ENCODE measurements at places on chromosomes 2 and 18.
A peak's percentile ranks its signal among the peaks of the same experiment; 100 is the strongest.

DNA sequence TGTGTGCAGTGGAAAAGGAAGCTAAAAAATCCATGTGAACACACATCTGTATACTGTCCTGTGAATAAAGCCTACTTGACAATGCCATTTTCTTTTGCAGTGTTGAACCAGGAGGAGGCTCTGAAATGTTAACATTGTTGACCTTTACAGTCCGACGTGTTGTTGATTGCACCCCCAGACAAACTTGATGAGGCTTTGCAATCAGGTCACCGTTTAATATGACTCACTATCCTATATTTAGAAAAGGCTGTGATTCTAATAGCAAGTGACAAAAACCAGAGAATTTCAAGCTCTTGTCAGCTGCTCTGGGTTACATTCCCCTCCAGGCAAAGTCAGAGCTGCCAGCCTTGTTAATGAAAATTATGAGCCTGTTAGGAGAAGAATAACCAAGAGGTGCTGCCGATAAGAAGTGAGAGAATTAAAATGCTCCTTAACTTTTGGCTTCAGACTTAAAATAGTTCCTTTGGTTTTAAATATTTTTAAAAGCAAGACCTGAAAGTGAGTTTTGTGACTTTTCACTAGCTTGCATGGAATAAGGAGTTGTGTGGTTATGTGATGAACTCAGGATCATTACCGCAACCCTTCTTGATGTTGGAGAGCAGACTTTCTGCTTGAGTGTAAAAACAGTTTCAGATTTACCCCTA is 162.1 kb downstream of the QPCT start:
- no peak for DNase-seq

GRCh38 chr2:144364944-144365738 is 154.8 kb downstream of the ZEB2 start:
- no peak for DNase-seq

- no peak for DNase-seq
These were observed 68.8 kb downstream of the UNC80 start for GRCh38 chr2:209840434-209840833.

GRCh38 chr18:577643-578375 is 2.4 kb upstream of the CETN1 start:
- DNase-seq = no peak

DNA sequence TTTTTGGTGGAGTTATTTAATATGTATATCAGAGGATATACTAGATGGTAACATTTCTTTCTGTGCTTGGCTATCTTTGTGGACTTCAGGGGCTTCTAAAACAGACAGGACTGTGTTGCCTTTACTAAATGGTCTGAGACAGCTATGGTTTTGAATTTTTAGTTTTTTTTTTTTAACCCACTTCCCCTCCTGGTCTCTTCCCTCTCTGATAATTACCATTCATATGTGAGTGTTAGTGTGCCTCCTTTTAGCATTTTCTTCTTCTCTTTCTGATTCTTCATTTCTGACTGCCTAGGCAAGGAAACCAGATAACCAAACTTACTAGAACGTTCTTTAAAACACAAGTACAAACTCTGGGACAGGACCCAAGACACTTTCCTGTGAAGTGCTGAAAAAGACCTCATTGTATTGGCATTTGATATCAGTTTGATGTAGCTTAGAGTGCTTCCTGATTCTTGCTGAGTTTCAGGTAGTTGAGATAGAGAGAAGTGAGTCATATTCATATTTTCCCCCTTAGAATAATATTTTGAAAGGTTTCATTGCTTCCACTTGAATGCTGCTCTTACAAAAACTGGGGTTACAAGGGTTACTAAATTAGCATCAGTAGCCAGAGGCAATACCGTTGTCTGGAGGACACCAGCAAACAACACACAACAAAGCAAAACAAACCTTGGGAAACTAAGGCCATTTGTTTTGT is 52.7 kb downstream of the SMAD4 start:
- no peak for DNase-seq

DNA sequence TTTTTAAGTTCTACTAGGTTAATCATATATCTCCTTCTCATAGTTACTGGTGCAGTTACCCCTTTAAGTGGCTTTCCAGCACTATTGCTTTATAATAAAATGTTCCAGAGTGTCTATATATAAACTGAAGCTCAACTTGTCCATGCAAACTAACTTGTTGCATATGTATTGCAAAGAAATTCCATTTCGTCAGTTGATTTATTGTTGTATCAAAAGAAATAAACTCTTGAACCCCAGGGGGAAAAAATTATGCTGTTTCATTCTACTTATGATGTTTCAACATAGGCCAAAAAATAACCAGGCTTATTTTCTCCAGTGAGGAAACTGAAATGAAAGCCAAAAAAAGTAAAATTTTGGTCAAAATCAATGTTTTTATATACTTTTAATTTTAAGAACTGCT is 491.9 kb downstream of the NR4A2 start:
- DNase-seq = no peak

DNA sequence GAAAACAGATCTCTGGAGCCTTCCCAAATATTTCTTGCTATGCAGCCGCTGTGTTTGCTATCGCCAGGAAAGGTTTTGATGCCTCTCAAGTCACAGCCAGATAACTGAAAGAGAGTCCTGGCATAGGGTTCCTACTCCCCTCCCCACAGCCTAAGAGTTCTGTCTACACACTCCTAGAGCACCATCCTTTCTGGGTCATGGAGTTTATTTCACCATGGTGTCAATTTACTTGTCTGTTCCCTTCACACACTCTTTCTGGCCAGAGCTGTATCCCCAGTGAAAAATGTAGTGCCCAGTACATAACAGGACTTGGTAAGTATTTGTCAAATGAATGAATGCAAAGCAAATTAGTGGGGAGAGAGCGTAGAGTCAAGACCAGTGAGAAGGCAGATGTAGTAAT is 185.3 kb downstream of the HAUS1 start:
- no peak for DNase-seq

GRCh38 chr2:99600981-99601651 is 111.3 kb upstream of the REV1 start:
- DNase-seq = no peak

GRCh38 chr2:39734445-39734844 is 44.6 kb downstream of the THUMPD2 start:
- DNase-seq = no peak

- no peak for DNase-seq
These were observed 156.4 kb upstream of the KYNU start for GRCh38 chr2:142721015-142721414.

- DNase-seq = peak; percentile 24
These were observed 32.8 kb downstream of the TTC32 start for GRCh38 chr2:19868701-19869580.

DNA sequence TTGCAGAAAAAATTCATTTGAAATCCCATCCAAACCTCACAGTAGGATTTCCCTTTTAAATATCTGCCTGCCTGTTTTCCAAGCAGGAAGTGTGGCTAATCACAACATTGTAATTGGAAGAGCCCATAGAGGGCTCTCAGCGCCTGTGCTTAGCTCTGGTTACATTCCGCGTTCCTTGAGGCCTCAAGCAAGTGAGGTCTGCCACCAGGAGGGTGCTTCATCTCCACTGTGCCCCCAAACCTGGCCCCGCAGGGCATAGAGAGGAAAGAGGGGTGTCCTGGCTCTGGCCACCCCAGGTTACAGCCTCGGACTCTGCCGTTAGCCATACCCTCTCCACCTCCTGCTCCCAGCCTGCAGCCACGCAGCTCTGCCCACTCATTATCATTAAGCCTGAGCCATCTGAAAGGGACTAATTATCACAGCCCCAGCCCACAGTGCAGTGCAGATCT is 214.8 kb downstream of the SP3 start:
- no peak for DNase-seq

DNA sequence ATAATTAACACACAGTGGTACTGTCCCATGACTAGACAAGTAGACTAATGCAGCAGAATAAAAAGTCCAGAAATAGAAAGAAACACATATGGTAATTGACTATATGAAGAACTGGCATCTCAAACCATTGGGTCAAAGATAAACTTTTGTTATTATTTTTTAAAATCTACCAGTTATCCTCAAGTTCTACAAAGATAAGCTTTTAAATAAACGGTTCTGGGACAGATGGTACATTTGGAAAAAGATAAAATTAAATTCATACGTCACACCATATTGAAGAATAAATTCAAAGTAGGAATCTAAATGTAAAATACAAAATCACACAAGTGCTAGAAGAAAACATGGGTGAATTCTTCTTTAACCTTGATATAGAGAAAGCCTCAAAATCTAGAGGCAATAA is 37.6 kb upstream of the PLEKHM3 start:
- no peak for DNase-seq
